GM03348 (cell line): ENCODE measurements at places on chromosomes 16 and 17.
A peak's percentile ranks its signal among the peaks of the same experiment; 100 is the strongest.

DNA sequence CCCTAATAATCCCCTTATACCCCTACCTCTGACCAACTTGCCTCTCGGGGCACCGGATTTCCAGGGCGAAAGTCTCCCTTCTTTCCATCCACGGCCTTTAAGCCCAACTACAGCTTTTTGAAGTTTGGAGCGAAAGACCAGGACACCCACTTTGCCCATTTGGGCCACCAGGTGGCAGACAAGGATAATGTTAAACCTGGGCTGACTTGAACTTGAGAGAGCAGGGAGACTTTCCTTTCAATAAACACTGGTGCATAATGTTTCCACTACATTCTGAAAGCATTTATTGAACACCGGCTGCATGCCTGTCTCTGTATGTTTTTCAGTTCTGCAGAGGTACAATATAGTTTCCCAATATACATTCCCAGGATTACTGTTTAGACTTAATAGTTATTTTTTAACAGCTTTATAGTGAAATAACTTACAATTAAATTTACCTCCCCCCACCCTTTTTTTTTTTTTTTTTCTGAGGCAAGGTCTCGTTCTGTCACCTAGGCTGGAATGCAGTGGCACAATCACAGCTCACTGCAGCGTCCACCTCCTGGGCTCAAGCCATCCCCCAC is 6.9 kb upstream of the CES3 start:
- DNase-seq = peak; percentile 87

DNA sequence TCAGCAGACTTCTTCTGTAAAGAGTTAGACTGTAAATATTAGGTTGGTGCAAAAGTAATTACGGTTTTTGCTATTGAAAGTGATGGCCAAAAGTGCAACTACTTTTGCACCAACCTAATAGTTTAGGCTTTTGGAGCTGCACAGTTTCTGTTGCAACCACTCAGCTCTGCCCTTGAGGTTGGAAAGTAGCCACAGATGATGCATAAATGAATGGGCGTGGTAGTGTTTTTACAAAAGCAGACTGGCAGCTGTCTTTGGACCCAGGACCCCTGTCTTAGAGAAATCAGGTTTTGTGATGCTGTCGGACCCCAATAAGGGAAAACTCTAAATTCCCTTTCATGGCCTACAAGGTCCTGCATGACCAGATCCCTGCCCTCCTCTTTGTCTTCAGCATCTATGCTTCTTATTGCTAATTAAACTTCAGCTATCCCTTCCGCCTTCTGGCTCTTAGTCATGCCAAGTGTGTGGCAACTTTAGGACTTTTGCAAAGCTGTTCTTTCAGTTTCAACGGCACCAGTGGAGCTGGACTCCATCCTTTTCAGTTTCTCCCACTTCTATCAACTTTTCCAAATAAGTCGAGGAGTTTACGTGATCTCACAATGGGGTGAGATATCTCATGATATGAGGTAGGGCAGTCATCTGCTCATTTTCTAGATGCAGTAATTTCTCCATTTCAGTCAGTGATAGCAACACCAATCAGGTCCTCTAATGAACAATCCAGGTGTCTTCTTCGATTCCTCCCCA is 232.3 kb downstream of the XYLT1 start:
- DNase-seq = no peak

GRCh38 chr16:89502081-89502843 is 5.9 kb upstream of the SPG7 start:
- DNase-seq = no peak

- peak; percentile 37 for DNase-seq
Measured at GRCh38 chr17:30379303-30379902, 676 bp downstream of the CPD start.

DNA sequence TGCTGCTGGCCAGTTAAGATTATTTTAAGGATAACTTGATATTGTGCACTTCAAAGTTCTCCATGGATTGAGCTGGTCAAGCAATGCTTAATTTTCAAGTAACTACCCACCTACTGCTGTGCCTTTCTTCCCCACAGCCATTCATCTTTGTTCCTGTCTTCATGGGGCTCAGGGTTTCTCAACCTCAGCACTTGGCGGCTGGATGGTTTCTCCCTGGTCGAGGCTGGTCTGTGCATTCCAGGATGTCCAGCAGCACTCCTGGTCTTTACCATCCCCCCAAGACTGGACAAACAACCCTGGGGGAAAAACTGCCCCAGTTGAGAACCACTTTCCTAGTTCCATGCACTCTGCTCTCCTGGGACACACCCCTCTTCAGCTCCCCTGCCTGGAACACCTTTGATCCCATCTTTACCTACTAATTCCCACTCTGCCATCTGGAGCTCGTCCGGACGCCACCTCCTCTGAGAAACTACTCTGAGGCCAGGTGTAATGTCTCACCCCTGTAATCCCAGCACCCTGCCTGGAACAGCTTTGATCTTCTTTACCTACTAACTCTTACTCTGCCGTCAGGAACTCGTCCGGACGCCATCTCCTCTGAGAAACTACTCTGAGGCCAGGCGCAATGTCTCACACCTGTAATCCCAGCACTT is 81.5 kb downstream of the NXN start:
- DNase-seq = no peak

- peak; percentile 66 for DNase-seq
Measured at GRCh38 chr17:56186222-56186786, 33.0 kb downstream of the ANKFN1 start.

GRCh38 chr17:45131616-45132319 is 547 bp downstream of the PLCD3 start:
- DNase-seq = peak; percentile 61

DNA sequence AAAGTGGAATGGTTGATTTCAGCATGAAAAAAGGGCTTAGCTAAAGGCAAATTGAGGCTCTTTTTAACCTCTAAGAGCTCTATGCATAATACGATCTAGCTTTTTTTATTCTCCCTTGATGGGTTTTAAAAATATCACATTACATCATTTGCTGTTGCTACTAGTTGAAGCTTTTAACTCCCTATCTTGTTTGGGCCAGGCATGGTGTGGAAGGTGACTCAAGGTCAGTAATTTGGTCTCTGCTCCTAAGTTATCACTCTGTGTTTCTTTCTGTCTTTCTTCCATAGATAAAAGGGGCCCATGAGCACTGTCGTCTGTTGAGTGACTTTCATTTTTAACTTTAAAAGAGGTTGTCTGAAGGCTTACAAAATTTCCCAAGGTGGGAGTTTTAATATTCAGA is 58.1 kb upstream of the GOT2 start:
- no peak for DNase-seq

DNA sequence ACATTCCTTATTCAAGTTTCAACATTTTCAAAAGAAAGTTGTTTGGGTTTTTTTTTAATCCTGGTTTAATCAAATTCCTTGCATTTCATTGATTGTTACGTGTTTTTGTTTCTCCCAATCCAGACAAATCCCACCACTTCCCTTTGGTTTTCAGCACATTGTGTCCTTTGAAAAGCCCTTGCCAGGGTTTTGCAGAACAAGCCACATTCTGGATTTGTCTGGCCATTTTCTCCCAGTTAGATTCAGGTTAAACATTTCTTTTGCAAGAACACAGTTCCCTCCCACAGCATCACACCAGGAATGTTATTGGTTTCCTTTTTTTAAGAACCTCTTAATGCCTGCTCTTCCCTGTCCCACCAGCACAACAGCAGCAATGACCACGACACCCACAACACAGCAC is 278.0 kb upstream of the SALL1 start:
- no peak for DNase-seq

DNA sequence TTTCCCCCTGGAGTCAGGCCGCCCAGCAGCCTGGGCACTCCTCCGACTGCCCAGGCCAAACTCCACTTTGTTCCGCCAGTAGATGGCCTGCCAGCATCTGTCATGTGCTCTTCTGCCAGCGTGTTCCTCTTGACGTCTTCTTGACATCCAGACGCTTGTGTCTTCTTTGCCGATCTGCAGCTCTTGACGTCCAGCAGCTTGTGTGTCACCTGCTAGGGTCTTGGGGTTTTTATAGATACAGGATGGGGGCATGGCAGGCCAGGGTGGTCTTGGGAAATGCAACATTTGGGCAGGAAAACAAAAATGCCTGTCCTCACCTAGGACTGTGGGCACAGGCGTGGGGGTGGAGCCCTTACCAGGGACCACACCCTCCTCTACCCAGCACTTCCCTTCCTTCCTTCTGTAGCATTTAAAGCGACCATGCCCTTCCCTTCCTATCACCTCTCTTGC is 88.7 kb downstream of the BMERB1 start:
- DNase-seq = no peak

DNA sequence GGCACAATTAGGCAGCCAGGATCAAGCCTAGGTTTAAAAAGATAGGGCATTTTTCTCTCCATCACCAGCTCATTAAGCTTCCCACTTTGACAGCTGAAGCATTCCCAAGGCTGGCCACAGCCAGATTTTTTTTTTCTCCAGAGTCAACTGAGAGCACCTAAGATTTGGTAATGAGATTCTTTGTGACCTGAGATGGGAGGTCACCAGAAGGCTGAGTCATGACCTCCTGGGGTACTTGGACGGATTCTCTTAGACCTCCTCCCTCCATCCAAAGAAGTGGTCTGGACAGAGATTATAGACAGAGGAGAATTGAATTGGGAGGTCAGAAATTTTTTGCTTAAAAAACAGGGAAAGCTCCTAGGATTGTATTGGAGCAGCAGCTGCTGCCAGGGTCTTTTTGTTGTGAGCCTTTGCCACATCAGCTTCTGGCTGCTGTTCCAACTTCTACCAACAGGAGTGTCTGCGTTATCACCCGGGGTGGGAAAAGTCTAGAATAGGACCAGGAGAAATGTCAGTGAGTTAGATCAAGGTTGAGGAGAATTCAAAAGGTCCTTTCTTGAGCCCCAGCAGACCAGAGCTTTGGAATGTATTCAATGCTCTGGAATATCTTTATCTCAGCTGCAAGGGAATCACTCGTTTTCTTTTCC is 221.2 kb upstream of the N4BP1 start:
- no peak for DNase-seq

- no peak for DNase-seq
Measured at GRCh38 chr16:72211110-72211509, 39.2 kb upstream of the PMFBP1 start.

- no peak for DNase-seq
Measured at GRCh38 chr16:2811703-2812471, 5.2 kb upstream of the PRSS21 start.

- DNase-seq = no peak
Measured at GRCh38 chr16:68884861-68885720, 41.8 kb downstream of the TANGO6 start.

DNA sequence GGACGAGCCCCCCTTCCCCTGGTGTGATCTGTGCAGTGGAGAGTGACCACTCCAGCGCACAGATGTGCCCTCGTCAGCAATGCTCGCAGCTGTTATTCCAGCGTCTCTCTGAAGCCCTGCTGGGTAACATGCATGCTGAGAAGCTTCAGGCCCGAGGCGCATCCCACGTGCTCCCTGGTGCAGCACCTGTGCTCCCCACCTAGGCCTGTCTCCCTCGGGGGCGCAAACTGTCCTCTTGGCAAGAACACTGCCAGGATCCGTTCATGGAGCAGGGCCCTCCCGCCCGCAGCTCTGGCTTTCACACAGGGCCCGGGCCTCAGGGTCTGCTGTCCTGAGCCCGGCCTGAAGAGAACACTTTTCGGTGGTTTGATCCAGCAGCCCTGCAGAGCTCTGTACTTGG is 13.0 kb downstream of the TMEM204 start:
- no peak for DNase-seq

GRCh38 chr17:38711792-38712571 is 6.9 kb downstream of the MLLT6 start:
- no peak for DNase-seq

DNA sequence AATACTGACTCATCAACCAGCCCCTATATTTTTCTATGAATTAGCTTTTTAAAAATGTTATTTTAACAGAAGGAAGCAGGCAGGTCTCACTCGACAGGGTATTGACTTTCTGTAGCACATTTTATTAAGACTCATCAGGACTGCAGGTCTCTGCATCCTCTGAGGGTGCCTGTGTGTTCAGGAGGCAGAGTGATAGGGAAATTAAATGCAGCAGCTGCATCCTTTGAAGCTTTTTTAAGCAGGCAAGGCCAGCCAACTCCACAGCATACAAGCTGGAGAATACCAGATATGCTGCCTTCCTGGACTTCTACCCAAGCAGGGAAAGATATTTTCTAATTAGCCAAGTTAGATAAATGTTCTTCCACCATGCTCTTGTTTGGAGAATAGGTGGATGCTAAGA is 124.9 kb downstream of the WSCD1 start:
- DNase-seq = no peak

DNA sequence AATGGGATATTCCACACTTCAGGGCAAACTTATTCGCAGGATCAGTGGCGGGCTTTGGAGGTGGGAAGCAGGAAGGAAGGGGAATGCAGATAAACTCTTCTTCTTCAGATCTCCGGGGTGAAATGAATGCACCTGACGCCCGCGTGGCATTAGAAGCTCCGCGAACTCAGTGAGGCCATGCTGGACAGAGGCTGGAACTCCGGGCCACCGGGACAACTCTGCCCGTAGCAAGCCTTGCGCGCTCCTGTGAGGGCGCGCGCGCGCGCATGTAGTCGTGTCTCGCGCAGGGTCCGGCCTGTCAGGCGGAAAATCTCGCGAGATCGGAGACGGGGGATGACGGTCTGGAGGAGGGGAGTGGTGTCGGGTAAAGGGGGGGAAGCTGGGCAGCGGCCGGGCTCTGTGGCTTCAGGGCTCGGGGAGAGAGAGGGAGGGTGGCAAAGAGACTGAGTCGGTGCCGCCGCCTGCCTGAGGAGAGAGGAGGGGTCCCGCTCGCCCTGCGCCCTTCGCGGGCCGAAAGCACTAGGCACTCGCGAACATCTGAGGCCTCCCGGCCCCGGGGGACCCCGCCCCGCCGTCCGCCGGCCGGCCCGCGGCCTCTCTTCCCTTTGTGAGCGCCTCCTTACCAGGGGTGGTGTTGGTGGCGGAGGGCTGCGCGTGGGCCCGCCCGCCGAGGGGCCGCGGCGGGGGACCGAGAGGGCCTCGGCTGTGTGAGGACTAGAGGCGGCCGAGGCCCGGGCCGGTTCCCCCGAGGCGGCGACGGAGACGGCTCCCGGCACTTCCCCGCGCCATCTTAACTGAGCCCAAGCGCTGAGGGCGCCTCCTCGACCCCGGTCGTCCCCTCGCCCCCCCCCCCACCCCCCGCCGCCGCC is at the start of gene TAOK1:
TSS of gene TAOK1 (plus strand) at position 382 of the 869 bp plus-strand sequence. CDS start 61,186 bp downstream, outside the sequence.
- DNase-seq = peak; percentile 98

- DNase-seq = peak; percentile 46
Measured at GRCh38 chr16:381012-381788, 578 bp downstream of the PGAP6 start.

DNA sequence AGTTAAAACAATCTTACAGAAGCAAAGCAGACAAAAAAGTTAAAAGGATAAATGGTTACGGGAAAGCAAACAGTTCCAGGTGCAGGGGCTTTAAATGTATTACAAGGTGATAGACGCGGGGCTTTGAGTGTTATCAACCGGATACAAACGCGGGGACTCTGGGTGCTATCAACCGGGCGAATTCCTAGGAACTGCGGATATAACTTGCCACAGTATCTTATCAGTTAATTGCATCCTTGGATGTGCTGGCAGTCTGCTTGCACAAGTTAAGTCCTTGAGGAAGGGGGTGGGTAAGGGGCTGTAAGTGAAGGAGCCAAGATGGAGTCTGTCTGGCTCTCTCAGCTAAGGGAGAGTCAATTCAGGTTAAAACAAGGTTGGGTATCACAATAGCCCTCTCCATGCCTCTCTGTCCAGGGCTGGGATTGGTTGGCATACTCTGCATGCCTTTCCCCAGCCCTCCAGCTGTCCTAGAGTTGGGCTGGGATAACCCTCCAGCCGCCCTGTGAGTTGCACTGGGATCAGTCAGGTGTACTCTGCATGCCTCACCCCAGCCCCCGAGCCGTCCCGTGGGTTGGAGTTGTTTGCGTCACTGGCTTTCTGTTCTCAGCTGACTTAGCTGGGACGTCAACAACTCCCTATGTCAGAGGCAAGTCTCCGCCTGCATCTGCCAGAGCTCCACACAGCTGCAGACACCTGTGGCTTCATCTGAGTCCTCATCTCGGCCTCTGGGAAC is 40.9 kb downstream of the TMEM235 start:
- no peak for DNase-seq

- peak; percentile 53 for DNase-seq
Measured at GRCh38 chr16:77599793-77600415, 122.4 kb upstream of the NUDT7 start.
